ENCODE measurements at places on chromosomes 2 and 18.
A peak's percentile ranks its signal among the peaks of the same experiment; 100 is the strongest.

DNA sequence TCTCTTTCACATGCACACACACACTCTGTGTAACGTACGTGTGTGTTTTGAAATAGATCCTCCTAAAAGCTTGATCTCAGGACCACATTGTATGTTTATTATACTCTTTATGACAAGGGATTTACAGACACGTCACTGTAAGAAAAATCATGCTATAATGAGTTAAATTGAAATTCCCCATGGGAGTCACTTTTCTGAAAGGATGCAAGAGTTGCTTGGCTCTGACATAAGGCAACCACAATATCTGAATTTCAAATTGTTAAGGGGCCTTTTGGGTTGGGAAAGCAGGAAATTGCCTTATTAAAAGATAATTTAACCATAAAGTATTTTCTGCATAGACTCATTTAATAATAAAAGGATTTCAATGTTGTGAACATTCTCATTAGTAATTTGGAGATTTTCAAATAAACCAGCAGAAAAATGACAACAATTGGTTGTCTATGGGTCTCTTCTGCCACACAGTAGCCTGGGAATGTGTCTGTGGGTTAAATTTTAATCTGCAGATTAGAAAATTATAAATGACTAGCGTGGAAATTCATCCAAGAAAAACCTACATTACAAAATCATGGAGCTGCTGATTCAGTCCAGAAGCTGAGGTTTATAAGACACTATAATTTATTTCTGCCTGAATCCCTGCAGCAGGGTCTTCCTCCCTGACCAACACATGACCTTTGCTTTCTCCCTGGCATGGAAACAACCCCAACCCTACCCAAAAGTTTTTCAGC lies 75.9 kb upstream of the PID1 start:
- DNase-seq, result no peak

- DNase-seq, result no peak
Observed at GRCh38 chr2:207897541-207898353, 127.6 kb downstream of the PLEKHM3 start.

DNA sequence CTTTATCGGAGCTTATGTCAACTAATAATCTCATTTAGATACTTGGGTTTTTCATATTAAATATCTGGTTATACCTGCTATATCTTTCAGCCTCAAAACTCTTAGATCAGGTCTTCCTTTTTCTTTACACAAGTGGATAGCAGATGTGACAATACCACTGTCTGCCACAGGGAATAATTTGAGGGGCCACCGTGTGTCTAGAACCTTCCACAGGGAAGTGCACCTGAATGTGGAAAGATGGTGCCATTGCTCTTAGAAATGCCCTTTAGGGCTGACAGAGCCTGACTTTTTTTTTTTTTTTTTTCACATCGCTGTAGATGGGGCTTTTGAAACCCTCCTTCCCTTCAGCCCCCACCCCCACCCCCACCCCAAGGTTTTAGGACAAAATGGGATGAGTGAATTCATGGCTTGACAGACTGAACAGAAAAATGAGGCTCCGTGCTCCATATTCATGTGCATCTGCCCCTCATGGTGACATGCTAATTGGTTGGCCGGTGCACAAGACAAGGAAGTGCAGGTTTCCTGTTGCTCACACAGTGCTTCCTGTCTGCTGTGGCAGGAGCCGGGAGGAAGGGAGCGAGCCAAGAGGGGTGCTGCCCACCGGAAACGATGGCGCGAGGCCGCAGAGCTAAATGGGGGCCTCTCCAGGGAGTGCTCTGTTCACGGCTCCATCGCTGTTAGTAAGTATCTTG lies 246.0 kb downstream of the LDLRAD4 start:
- peak; percentile 78 for DNase-seq

- no peak for DNase-seq
Observed at GRCh38 chr2:107402330-107402729, 424.4 kb upstream of the RGPD4 start.

DNA sequence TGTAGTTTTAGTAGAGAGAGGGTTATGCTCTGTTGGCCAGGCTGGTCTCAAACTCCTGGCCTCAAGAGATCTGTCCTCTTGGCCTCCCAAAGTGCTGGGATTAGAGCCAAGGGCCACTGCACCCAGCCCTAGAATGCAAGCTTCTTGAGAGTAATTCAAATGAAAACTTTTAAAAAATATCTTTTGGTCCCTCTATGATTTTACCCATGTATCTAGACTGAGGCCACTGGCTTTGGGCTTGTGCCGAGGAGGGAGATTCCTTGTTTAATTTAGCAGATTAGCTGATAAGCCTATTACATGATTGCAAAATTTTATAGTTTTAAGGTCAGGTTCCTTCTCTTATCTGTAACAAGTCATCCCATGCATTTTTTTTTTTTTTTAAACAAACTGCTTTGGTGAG lies 59.5 kb upstream of the CCDC195 start:
- no peak for DNase-seq

DNA sequence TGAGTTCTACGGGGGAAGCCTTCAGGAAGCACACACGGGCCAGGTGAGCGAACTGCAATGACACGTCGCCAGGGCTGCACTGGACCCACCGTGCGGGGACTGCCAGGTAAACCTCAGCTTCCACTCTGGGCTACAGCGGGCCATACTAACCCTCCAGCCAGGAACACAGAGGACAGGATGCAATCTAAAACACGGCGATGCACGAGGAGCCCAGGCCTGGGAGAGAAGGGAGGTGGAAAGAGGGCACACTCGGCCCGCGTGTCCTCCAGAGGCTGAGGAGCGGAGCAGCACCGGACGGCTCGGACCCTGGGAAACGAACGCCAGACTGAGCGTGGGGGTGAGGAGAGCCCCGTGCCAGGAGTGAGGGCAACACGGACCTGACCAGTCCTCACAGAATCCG lies 69.3 kb downstream of the HDAC4 start:
- no peak for DNase-seq

GRCh38 chr2:172334988-172335387 lies 92.4 kb upstream of the ITGA6 start:
- no peak for DNase-seq

- DNase-seq, result no peak
Observed at GRCh38 chr2:61898810-61899209, 6.7 kb upstream of the COMMD1 start.

GRCh38 chr2:163649080-163649479 lies 86.7 kb downstream of the FIGN start:
- DNase-seq, result no peak

DNA sequence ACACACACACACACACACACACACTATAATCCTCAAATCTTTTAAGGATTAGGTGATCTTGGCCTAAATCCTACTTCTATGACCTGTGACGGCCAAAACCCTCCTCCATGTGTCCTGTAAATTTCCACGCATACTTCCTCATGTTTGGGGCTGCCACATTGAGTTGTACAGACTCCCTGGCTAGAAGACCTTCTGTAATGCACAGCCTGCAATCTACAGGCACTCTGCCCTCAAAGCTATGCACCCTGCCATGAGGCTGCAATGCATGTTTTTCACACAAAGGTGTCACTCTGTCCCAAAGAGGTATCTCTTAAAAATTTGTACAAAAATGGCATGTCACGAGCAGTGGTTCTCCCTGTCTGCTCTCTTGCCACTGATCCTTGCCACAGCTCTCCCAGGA lies 26.4 kb upstream of the B4GALT6 start:
- DNase-seq, result no peak

GRCh38 chr2:229780856-229781773 lies 66.8 kb upstream of the DNER start:
- DNase-seq, result no peak

DNA sequence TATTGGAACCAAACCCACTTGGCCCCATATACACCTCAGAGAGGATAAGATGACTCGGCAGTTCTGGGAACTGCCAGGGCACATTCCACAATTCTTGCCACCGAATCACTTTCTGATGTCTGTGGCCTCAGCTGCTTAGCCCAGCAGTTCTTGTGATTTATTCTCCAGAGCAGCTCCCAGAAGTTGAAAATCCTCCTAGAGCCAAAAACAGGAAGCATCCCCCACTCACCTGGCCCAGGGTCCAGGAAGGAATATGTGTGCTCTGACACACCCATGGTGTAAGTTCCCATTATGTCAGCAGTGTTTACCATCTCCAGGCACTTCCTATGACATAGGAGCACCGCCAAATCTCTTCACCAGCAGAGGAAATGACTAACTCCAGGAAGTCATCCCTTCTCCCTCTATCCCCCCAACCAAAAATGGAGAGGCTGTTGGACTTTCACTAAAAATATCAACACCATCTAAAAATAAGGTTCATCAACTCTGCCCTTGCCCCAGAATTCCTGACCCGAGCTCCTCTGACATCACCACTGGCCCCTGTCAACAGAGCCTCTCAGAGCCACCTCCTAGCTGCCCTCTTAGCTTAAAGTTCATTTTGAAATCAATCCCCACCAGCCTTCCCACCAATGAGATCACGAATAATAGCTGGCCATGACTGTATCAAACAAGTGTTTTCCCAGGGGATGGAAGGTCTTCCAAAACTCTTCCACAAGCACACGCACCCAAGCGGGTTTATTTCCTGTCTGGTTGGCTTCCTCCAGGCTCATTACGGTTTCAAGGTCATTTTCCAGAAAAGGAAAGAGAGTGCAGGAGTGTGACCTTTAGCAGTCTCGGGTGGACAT lies 223.1 kb upstream of the PARD3B start:
- DNase-seq, result no peak

GRCh38 chr2:7356909-7357584 lies 439.8 kb downstream of the RNF144A start:
- DNase-seq, result no peak

Data from activated CD4-positive, alpha-beta T cell treated with anti-CD3 and anti-CD28 coated beads for 48 hours (primary cell).